ENCODE measurements at places on chromosomes 12 and 14.

GRCh38 chr12:3896801-3897351 lies 23.7 kb upstream of the PARP11 start:
- no peak for DNase-seq

- DNase-seq, result no peak
These were observed 407 bp downstream of the HEATR5A start for GRCh38 chr14:31419967-31420318.

GRCh38 chr14:63205044-63205575 lies 867 bp downstream of the RHOJ start:
- DNase-seq, result no peak

GRCh38 chr12:124457287-124458219 lies 109.9 kb downstream of the NCOR2 start:
- no peak for DNase-seq

GRCh38 chr12:27900920-27901879 lies 71.3 kb downstream of the PTHLH start:
- no peak for DNase-seq
